Neural crest cell (in vitro differentiated cells): ENCODE measurements at places on chromosomes 2 and 18.

GRCh38 chr2:233492751-233493150 is 73.8 kb downstream of the USP40 start:
- DNase-seq, result no peak

GRCh38 chr2:30145826-30146336 is 926 bp upstream of the YPEL5 start:
- DNase-seq, result no peak

DNA sequence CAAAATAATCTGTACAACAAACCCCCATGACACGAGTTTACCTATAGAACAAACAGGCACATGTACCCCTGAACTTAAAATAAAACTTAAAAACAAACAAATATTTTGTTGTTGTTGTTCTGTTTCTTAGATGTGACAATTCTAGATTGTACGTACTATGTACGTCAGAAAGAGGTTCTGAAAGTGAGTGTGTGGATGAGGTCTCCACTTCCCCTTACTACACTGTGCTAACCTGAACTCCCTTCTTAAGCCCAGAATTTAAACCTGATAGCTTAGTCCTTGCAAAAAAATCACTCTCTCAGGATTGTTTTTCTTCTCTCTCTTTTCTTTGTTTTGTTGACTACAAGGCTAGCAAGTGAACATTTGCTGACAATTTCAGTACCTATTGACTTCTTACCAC is 581.6 kb downstream of the LRRTM4 start:
- no peak for DNase-seq

DNA sequence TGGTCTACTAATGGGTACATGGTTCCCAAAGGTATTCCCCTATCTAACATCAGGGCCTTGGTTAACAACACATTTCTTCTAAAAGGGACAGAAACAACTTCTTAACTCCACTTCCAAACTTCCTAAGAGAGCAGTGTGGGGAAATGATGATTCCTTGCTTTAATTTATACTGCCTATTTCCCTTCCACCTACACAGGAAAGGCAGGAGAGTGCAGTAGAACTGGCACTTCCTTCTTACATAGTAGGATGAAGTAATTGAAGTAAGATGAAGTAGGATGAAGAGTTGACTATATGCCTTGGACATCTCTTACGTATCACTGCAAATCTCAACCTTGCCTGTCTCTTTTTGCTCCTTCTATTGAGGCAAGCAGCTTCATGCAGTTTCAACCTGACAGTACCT is 54.7 kb downstream of the CD28 start:
- DNase-seq, result no peak

- no peak for DNase-seq
These were observed 116.5 kb upstream of the MCFD2 start for GRCh38 chr2:47031909-47032668.

DNA sequence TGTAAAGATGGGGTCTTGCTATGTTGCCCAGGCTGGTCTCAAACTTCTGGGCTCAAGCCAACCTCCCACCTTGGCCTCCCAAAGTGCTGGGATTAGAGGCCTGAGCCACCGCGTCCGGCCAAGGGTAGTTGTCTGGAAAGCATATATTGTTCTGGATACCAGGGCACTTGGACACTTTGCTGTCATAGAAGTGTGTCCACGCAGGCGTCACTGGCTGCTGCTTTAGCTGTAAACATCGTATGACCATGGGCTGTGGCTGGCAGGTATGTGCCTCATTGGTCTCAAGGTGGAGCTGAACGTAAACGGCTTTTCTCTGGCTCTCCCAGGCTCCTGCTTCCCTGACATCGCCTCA is 3.2 kb upstream of the GPR35 start:
- no peak for DNase-seq

DNA sequence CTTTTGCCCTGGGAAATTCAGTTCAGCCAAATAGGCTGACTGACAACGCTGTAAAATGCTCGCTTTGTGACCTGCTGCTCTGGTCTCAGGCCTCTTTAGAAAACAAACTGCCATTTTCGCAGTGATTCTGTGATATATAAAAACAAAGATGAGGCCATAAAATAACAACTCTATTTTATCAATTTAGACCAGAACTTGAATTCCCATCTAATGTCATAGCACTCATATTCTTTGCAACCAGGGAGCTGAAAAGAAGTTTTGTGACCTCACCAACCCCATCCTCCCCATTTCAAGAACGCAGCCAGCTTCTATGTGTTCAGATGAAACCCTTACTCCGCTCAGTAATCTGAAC is 40.3 kb downstream of the TCF4 start:
- no peak for DNase-seq

DNA sequence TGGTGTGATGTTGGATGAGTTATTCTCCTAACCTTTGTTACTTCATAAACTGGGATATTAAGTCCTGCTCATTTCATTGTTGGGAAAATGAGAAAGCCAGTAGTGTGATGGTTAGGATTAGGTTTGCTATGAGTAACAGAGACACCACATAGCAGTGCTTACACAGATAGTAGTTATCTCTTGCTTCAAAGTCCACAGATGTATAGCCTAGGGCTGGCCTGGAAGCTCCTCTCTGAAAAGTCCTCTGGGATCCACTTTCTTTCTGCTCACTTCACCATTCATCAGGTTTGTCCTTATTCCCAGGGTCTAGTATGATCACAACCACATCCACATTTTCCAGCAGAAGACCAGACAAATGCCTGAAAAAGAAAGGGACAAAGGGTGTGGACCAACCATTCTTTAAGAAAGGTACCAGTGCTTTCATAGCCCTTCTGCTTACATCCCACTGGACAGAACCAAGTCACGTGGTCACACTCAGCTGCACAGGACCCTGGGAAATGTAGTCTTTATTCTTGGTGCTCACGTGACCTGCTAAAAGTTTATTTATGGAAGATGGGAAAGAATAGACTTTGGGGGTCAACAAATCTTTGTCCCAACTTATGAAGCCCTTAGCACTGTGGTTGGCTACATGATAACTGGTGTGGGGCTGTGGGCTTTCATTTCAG is 108.9 kb downstream of the INSIG2 start:
- DNase-seq, result no peak

DNA sequence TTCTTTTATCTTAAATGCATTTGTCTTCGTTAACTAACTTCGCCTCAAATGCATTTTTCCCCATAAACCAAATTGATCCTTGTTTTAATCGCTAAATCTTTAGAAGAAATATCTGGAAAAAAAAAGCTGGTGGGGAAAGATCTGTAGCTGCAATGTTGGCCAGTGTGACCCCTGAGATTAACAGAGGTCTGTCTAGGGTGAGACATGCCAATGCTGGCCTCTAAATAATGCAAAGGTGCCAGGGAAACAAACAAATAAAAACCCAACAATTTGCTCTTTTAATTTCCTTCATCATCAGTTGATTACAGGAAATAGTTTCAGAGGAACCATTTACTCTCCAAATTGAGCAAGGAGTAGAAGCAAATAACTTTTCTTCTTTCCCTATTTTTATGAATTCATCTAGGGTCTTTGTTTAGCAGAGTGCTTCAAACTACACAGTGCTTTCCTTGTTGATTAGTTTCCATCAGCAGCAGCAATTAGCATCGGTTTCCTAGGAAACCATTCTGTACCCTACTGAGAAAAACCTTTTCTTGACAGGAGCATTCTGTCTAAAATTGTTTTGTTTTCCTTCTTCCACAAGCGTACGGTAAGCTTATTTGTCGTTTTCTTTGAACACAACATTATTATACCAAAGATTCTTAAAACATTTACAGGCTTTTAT is 100.5 kb upstream of the UNC80 start:
- no peak for DNase-seq

GRCh38 chr2:145157741-145158591 is 638.0 kb upstream of the ZEB2 start:
- no peak for DNase-seq
